Mesothelial cell of epicardium (in vitro differentiated cells): ENCODE measurements at places on chromosomes 13 and 19.

DNA sequence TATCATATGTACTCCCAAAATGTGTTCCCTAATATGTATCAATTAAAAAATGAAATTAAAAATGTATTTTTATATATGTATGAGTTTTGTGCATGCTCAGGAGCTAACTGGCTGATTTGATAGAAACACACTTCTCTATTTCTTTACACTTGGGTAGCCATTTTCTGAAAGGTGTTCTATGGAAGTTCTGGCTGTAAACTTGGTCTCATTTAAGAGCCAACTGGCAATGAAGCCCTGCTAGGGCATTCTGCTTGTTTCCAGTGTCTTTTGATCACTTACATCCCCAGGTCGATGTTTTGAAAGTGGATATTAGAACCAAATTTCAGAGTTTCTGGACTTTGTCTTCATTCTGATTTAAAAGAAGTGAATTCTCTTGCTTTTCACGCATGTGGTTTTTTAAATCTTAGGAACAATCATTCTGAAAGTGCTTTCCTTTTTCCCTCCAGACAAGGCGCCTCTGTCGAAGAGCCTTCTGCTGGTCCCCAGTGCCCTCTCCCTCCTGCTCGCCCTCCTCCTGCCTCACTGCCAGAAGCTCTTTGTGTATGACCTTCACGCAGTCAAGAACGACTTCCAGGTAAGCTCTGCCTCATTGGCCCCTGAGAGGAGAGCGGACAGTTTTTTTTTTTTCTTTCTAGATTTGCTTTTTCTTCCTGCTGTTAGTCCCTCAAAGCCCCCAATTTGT is 20.1 kb downstream of the GPR18 start:
- H3K4me3 ChIP-seq: no peak overlapping the region
- no peak for DNase-seq
- H3K27me3 ChIP-seq: no peaks in the 10 kb centered on the region
- H3K36me3 ChIP-seq: peaks cover 26% of the 10 kb centered on the region
- no peaks in the 10 kb centered on the region for H3K4me1 ChIP-seq

DNA sequence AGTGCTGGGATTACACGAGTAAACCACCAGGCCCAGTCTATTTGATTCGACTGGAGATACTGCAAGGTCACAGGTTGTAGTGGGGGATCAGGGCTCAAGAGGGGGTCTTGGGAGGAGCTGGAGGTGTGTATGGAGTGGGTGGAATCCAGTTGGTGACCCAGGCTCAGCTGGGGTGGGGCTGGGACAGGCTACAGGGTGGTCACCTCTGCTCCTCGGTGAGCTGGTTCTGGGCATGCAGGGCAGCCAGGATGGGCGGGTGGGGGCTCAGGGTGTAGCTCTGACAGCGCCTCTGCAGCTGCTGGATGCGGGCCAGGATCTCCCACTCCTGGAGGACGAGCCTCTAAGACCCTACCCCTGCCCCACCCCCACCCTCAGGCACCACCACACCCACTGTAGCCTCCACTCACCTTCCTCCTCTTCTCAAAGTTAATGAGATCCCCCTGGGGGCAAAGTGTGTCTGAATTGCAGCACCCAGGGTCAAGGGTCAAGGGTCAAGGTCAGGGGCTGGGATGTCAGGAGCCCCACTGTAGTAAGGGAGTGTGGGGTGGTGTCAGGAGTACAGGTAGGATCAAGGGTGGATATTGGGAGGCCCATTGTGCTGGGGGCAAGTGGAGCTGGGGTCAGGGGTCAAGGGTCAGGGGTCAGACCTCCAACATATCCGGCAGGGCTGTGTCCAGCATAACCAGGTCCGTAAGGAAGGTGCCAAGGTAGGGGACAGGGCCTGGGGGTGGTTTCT is 17.1 kb downstream of the RGL3 start:
- no peaks in the 10 kb centered on the region for H3K27me3 ChIP-seq
- peaks cover 14% of the 10 kb centered on the region for H3K36me3 ChIP-seq
- no peak overlapping the region for H3K4me3 ChIP-seq

GRCh38 chr13:35718084-35718483 is 241.6 kb upstream of the MAB21L1 start:
- no peak overlapping the region for H3K4me3 ChIP-seq
- no peak overlapping the region for H3K27ac ChIP-seq
- no peak for DNase-seq
- H3K4me1 ChIP-seq: peaks cover 36% of the 10 kb centered on the region

- no peaks in the 10 kb centered on the region for H3K27me3 ChIP-seq
- peaks cover 16% of the 10 kb centered on the region for H3K36me3 ChIP-seq
- H3K4me1 ChIP-seq: no peaks in the 10 kb centered on the region
- H3K4me3 ChIP-seq: no peak overlapping the region
- no peak overlapping the region for H3K27ac ChIP-seq
These were observed 75.4 kb downstream of the PEG3 start for GRCh38 chr19:56765137-56765536.

DNA sequence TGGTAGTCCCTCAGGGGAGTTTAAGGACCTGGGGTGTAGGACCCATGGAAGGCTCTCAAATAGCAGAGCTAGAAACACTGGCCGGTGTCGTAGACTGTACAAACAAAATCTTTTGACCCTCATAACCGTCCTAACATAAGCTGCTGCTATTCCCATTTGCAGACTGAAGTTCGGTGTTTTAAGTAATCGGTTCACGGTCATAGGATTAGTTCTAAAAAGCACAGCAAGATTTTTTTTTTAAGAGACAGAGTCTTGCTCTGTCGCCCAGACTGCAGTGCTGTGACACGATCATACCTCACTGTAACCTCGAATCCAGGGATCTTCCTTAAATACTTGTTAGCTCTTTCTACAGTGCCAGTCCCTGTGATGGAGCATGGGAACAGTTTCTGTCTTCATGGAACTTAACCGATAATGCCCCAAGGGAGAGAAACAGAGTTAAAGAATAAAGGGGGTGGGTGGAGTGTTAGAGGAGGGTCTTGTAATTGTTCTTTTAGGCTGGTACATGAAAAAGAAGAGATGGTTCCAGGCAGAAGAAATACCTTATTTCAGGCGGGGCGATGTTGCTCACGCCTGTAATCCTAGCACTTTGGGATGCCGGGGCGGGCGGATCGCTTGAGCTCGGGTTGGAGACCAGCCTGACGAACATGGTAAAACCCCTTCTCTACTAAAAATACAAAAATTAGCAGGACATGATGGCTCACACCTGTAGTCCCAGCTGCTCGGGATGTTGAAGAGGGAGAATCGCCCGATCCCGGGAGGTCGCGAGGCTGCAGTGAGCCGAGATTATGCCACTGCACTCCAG is 475 bp upstream of the ZC3H4 start:
- DNase-seq: no peak
- H3K4me1 ChIP-seq: peaks cover 34% of the 10 kb centered on the region
- H3K27ac ChIP-seq: peak overlapping the region; percentile 100

- H3K4me1 ChIP-seq: peaks cover 43% of the 10 kb centered on the region
- peak overlapping the region; percentile 96 for H3K4me3 ChIP-seq
- no peak for DNase-seq
- no peaks in the 10 kb centered on the region for H3K36me3 ChIP-seq
These were observed 1.1 kb upstream of the AKAP11 start for GRCh38 chr13:42270857-42271215.

GRCh38 chr13:27973291-27973690 is 4.2 kb upstream of the CDX2 start:
- H3K27me3 ChIP-seq: peaks cover 96% of the 10 kb centered on the region
- no peaks in the 10 kb centered on the region for H3K36me3 ChIP-seq
- peaks cover 11% of the 10 kb centered on the region for H3K4me1 ChIP-seq
- no peak overlapping the region for H3K27ac ChIP-seq

GRCh38 chr13:32549788-32550187 is 11.2 kb upstream of the N4BP2L2 start:
- no peak overlapping the region for H3K27ac ChIP-seq
- DNase-seq: no peak
- peaks cover 6% of the 10 kb centered on the region for H3K27me3 ChIP-seq
- H3K36me3 ChIP-seq: no peaks in the 10 kb centered on the region
- no peak overlapping the region for H3K4me3 ChIP-seq
- H3K4me1 ChIP-seq: no peaks in the 10 kb centered on the region

DNA sequence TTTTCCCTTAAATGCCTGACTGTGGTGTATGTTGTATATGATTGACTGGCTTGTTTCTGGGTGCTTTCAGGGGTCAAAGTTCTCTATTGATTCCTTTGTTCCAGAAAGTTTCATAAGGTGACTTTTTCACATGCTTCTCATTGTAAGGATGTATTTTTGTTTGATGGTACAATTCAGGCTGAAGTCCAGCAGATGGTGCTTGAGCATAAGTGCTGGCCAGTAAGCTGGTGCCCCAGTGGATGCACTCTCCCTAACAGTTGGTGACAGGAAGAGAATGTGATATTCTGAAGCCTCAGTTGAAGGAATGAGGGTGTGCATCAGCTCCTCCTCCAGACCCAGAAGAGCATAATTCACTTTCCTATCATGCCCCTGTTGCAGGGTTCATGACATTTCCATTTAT is 1941.6 kb upstream of the PRR20A start:
- H3K27ac ChIP-seq: no peak overlapping the region
- DNase-seq: no peak
- H3K4me3 ChIP-seq: no peak overlapping the region
- H3K36me3 ChIP-seq: peaks cover 2% of the 10 kb centered on the region

GRCh38 chr13:30898678-30899241 is 7.3 kb upstream of the MEDAG start:
- no peak overlapping the region for H3K27ac ChIP-seq
- H3K27me3 ChIP-seq: peaks cover 2% of the 10 kb centered on the region
- H3K4me1 ChIP-seq: peaks cover 19% of the 10 kb centered on the region
- no peak overlapping the region for H3K4me3 ChIP-seq
